Activated CD4-positive, alpha-beta T cell treated with anti-CD3 and anti-CD28 coated beads, Interleukin-2, amount 10 ng/mL, durations not matched to agents 24 days and 14 days (primary cell): ENCODE measurements at places on chromosomes 6 and 20. TPM values are rescaled to one million over a fixed set of nuclear protein-coding genes. Genes with fewer than 3 reads are reported as not detected.

The TFAP2A gene
- total RNA-seq = not detected in 2 replicates

GRCh38 chr20:47019121-47019824, 124.6 kb downstream of the EYA2 start:
- DNase-seq = no peak

The MLN gene
- not detected in 2 replicates for total RNA-seq

GRCh38 chr20:38301309-38301708, 2.6 kb upstream of the BPI start:
- DNase-seq = no peak
